ENCODE measurements at places on chromosomes 12 and 14.

GRCh38 chr12:80491166-80491565 is 47.1 kb downstream of the PTPRQ start:
- no peak for DNase-seq

DNA sequence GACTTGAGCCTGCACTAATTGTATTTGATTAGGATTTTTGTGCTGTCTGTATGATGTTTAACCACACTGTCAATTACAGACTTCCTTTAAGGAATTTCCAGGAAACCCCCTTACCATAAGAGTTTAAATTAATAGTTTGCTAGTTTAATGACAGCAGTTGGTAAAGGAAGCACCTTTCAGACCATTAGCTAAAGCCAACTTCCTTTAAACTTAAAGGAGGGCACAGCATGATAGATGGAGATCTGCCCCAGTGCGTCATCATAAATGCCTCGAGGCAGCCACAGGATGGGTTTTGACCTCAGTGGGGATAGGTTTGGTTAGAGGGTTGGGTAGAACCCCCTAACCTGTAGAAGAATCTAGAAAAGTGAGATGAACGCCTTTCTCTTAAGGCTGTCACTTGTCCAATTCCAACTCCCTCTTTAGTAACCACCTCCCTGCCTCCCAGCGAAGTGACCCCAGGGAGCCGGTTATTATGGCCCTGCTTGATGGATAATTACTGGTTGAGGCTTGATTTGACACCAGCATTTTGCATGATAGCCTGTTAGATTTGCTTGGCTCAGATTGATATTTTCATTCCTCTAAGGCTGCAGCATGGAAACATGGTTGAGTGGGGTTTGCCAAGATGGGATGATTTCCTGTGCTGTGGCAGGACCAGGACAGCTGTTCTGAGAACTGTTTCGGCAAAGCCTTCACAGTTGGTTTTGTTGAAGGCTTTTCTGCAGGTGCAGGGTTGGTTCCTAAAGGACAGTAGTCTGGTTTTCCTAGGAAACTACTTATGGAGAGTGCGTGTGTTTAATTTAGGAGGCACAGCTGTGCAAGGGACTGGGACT is 62.7 kb downstream of the CHST11 start:
- no peak for DNase-seq

- peak; percentile 16 for DNase-seq
Observed at GRCh38 chr12:79083181-79083580, 218.6 kb downstream of the SYT1 start.

DNA sequence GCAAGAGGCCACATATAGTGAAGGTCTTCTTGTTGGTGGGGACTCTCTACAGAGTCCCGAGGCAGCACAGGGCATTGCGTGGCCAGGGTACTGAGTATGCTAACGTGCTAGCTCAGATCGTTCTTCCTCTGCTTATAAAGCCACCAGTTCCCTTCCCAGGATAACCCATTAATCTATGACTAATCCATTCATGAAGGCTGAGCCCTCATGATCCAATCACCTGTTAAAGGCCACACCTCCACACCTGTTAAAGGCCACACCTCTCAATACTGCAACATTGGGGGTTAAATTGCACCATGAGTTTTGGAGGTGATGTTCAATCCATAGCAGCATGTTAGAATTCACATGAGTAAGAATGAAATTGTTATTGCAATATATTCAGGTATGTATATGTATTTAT is 12.8 kb upstream of the YARS2 start:
- DNase-seq, result no peak

DNA sequence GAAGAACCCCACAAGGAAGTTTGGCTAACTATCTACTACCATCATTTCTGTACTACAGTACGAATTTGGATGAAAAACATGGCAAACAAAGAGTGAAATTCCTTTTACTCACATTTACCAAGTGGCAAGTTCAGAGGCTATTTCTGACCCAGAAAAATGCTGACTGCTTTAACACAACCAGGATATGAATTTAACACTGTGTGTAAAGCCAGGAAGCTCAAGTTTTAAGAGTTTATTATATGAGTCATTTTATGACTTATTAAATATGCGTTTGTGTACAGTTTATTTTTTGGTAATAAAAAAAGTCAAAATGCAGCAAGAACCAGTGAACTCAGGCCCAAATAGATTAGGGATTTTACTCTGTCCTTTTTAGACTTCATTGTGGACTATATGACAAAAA is 58.4 kb upstream of the STAC3 start:
- DNase-seq, result no peak

DNA sequence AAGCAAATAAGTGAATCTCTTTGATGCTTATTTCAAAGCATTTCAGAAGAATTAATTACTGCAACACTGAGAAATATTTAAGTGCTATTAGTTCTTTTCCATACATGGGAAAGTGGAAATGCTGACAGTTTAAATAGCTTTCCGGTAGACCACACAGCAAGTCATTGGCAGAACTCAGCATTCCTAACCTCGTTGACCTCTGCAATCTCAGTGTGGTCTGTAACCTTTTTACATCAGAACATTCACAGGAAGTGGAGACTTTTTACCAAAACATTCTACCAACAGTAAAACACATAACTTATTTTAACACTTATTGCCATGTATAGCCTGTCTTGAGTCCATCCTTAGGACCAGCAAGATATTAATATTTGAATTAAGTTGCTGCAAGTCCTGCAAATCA is 249.5 kb upstream of the DCN start:
- DNase-seq, result peak; percentile 65

DNA sequence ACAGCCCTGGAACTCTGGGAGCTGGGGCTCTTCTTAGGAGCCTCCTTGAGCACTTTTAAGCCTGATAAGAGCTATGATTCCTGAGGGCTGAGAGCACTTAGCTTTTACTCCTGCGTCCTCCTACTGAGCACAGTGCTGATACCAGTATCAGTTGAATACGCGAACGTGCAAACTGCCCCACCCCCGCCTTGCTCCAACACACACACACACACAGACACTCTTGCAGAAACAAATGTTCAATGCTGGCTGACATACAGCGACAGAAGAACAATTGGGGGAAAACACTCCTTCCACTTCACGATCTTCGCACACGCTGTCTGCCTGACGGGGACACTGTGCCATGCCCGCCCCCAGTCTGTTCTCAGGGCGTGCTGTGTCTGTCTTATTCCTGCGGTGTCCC is 57.2 kb upstream of the DLK1 start:
- no peak for DNase-seq
